ENCODE measurements at places on chromosomes 5 and 9. TPM values are rescaled to one million over a fixed set of nuclear protein-coding genes. Genes with fewer than 3 reads are reported as not detected.

The FAXDC2 gene
- total RNA-seq: 1.3 TPM

The ZCCHC9 gene
- total RNA-seq: 12.1 TPM

The GPSM1 gene
- total RNA-seq: 65.5 TPM

The PIP5KL1 gene
- 2.5 TPM for total RNA-seq

The RFX3 gene
- total RNA-seq: 1.8 TPM

The MLANA gene
- not detected for total RNA-seq

The TMEM215 gene
- total RNA-seq: not detected

The SPINK13 gene
- total RNA-seq: not detected

The DAPK1 gene
- 71.0 TPM for total RNA-seq

The MSX2 gene
- 0.16 TPM for total RNA-seq

The LCN15 gene
- total RNA-seq: not detected

The EFNA5 gene
- total RNA-seq: 17.6 TPM

All from mesangial cell (primary cell).